ENCODE measurements at places on chromosomes 7 and 10.

DNA sequence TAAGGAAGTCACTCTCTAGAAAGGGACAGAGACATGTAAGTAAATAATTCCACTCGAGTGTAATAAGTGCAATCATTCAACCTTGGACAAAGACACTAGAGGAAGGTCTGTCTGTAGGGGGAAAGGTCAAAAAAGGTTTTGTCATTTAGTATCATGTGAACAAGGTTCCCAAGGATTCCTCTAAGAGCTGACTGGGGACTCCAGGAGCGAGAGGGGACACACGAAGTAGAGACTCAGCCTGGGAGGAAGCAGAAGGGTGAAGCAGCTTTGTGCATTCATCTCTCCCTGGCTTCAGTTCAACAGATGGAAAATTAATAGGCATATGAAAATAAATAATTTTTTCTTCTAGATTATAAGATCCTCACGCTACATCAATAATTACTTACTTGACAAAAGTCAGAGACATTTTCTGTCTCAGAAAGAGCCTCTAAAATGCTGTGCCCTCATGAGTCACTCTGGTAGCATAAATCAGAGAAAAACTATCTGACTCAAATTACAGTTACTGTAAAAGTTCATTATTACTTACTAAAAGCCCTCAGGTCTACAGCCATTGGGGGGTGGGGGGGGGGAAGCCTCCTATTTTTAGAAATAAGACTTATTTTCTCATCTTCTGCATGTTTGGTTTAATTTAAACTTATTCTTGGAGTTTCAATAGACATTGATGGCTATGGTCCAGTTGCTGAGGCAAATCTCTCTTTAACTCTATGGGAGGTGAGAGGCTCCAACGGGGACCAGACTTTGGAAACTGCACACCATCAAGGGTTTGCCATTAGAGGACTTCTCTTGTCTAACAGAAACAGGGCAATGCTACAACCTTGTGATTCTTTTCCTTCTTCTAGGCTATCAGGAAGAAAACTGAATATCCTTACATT, 275.1 kb upstream of the KLF14 start:
- no peak for DNase-seq

DNA sequence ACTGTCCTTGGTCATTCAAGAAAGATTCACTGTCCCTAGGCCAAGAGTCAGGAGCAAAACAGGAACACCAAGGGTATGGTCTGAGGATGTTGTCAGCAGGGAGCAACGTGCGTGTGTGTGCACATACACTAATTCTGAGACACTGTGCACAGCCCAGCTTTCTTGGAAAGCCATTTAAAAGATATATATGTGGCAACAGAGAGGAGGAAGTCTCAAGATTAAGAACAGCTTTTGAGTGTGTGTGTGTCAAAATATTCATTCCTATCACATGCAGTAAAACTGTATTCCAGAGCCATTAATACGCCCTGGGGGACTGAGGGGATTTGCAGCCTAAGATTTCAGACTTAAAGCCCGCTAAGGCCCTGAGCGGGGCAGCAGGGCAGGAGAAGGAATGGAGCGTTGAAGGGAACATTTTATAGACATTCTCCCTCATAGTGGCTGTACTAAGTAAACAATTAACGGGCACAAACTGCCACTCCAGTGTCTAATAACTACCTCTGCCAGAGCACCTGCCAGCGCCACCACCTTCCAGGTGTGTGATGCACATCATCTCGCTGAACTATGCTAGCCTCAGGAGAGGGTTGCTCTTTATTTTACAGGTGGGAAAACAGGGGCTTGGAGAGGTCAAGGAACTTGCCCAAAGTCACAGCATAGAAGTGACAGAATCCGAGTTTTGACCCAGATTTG, 2.0 kb downstream of the NOD1 start:
- DNase-seq = no peak

GRCh38 chr10:93198401-93199131, 124.9 kb downstream of the CYP26A1 start:
- no peak for DNase-seq

- no peak for DNase-seq
Measured at GRCh38 chr10:19168584-19168983, 120.0 kb downstream of the MALRD1 start.

GRCh38 chr10:78207216-78207615, 173.6 kb downstream of the RPS24 start:
- DNase-seq = no peak

DNA sequence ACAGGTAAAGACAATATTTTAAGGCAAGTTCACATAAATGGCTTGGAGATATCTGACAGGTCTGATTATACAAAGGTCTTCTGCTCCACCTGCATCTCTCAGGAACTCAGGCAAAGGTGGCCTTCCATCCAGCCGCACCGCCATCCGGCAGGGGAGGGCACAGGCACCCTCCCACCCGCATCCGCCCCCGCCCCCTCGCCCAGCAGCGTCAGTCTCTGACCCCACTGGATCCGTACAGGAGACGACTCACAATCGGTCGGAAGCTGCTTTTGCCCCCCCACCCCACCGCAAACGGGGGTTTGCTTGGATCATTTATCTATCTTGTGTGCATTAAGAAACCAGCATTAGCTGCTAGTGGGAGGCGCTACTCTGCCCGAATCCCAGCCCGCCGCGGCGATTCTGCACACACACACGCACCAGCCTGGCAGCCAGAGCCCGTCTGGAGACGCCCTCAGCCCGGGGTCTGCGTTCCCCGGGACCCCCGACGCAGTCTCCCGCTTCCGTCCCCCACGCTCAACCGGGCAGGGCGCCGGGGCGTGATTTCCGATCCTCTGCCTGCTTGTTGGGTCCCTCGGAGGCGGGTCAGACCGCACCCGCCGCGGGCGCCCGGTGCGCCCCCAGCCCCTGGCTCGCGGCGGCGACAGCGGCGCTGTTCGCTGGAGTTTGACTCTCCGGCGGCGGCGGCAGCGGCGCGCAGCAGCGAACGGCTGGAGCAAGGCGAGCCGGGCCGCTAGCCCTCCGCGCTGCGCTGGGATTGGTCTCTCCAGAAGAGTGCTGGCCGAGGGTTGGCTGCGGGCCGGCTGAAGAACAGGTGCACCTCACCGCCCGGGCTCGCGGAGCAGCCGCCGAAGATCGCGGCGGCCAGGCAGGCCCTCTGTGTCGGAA, 820 bp upstream of the NRG3 start:
- no peak for DNase-seq

- DNase-seq = no peak
Measured at GRCh38 chr7:123709525-123709924, 39.3 kb downstream of the WASL start.

GRCh38 chr10:72104472-72105097, 16.2 kb upstream of the SPOCK2 start:
- DNase-seq = no peak

DNA sequence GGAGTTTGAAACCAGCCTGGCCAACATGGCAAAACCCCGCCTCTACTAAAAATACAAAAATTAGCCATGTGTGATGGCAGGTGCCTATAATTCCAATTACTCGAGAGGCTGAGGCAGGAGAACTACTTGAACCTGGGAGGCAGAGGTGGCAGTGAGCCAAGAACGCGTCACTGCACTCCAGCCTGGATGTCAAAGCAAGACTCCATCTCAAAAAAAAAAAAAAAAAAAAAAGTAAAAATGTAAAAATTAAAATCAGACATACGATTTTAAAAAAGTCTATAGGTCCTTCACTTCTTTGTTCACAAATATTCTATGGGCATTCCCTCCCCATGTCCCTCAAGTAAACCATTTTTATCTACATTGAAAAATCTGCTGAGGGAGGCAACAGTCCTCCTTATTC, 34.9 kb upstream of the TLL2 start:
- no peak for DNase-seq

GRCh38 chr7:105782391-105783042, 93.9 kb downstream of the ATXN7L1 start:
- DNase-seq = no peak

DNA sequence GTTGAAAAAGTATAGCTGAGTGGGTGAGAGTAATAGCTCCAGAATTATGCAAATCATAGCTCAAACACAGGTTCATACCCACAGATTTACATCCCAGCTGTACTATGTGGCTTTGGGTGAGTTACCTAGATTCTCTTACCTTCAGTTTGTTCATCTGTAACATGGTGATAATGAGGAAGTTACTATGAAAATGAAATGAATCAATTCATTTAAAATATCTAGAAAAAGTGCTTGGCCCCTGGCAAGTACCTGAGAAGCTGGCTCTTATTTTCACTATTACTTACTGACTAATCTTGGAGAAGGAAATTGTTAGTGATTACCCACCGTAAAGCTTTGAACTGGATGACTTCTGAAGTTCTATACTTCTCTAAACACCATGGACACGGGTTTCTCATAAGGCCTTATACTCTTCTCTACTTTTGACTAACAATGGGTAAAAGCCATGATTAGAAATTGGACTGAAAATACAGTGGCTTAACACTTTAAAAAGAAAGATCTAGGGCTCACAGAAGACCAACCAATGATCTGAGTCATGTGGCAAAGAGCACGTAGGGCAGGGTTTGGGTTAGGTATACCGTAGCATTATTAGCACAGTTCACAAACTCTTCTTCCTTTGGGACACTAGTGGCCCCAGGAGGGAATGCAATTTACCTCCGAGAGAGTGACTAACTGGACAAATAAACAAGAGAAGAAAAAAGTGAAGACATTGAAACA, 149.2 kb downstream of the PLPP4 start:
- no peak for DNase-seq

DNA sequence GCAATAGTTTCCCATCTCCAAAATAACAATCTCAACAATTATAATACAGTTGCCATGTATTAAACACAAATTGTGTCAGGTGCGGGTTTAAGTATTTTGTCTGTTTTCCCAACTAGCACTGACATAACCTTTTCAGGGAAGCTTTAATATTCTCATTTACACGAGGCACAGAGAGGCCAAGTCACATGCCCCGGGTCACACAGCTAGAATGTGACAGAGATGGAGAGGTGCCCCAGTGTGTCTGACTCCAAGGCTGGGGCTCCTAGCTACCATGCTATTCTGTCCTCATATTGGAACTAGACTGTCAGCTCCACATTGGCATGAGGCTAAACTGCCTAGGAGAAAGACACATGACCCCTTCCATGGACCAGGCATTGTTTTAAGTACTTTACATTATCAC, 77.2 kb downstream of the COL13A1 start:
- DNase-seq = no peak

GRCh38 chr7:4279216-4279615, 402.9 kb upstream of the FOXK1 start:
- no peak for DNase-seq

GRCh38 chr7:81235997-81236396, 317.1 kb upstream of the SEMA3C start:
- DNase-seq = no peak

DNA sequence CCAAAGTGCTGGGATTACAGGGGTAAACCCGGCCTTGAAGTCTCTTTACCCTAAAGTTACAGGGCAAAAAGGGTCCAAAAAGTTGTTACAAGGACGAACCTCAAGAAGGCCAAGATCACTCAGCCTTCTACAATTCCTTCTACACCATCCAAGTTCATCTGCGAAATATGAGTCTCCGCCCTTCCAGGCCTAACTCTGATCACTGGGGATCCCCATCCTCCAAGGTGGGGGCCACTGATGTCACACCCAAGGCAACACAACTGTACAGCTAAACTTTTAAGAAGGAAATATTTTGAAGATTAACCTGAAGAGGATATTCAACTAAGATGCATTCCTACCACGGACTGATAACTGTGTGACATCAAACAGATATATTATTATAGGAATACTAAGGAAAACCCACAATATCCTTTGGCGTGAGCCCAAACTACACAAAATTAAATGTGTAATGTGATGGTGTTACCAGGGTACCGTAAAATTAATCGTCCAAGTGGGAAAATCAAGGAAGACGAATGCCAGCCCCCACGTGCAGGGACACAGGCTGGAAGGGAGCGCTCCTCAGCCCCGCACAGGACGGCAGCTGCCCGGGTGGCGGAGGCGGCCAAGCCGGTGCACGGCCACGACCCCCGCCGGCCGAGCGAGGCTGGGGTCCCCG, 1.0 kb downstream of the PAXIP1 start:
- DNase-seq = no peak

DNA sequence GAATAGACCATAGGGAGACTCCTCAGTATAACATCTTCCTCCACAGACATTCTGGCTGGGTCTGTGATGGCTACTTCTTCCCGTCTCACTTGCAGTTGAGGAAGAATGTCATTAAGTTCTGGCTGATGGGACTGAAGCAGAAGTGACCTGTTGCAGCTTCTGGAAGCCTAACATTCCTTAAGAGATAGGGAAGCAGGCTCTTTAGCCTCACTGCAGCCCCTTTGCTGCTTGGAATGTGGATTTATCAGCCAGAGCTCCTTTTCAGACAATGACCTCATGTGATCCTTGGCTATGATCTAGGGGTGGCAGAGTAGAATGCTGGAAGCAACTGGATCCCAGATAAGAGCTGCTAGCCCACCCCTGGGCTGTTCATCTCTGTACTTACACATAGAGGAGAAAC, 142.5 kb downstream of the RNF216 start:
- DNase-seq = no peak

GRCh38 chr7:55558962-55559920, 13.1 kb downstream of the VOPP1 start:
- no peak for DNase-seq

GRCh38 chr7:16801111-16801542, 3.7 kb downstream of the AGR2 start:
- DNase-seq = no peak

GRCh38 chr7:55555160-55555559, 17.1 kb downstream of the VOPP1 start:
- DNase-seq = no peak

DNA sequence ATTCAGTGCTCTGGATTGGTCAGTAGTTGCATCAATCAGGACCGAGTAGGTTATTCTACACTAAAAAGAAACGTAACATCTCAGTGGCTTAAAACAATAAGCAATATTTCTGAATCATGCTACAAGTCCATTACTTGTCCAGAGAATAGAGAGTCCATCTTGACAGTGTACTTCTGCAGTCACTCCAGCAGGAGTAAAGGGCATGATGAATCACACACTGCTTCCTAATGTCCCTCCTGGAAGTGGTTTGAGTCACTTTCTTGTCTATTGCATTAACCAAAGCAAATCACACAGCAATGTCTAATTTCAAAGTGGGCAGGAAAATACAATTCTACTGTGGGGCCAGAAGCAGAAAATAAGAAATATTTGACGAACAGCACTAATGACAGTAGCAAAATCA, 124.8 kb downstream of the TSPAN12 start:
- DNase-seq = no peak

DNA sequence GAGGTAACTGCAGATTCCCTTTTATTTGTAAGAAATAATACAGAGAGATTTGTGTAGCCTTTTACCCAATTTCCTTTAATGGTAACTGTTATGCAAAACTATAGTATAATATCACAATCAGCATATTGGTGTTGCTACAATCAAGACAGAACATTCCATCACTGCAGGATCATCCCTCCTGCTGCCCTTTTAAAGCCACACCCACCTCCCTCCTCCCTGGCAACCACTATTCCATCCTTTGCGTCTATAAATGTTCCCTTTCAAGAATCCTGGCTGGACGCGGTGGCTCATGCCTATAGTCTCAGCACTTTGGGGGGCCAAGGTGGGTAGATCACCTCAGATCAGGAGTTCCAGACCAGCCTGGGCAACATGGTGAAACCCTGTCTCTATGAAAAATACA, 13.2 kb downstream of the ACBD7 start:
- DNase-seq = no peak
